ENCODE measurements at places on chromosomes 1 and 21. TPM values are rescaled to one million over a fixed set of nuclear protein-coding genes. Genes with fewer than 3 reads are reported as not detected.
A peak's percentile ranks its signal among the peaks of the same experiment; 100 is the strongest.

- H3K36me3 ChIP-seq: no peaks in the 10 kb centered on the region
- H3K4me3 ChIP-seq: no peak overlapping the region
- H3K4me1 ChIP-seq: no peaks in the 10 kb centered on the region
- H3K27me3 ChIP-seq: no peaks in the 10 kb centered on the region
Observed at GRCh38 chr1:48936436-48936835, 159.7 kb upstream of the BEND5 start.

- no peaks in the 10 kb centered on the region for H3K4me1 ChIP-seq
- H3K27me3 ChIP-seq: no peaks in the 10 kb centered on the region
- H3K36me3 ChIP-seq: no peaks in the 10 kb centered on the region
- DNase-seq: no peak
- no peak overlapping the region for H3K4me3 ChIP-seq
Observed at GRCh38 chr1:5960336-5960735, 31.9 kb downstream of the NPHP4 start.

The PRAMEF25 gene
- not detected for polyA plus RNA-seq

DNA sequence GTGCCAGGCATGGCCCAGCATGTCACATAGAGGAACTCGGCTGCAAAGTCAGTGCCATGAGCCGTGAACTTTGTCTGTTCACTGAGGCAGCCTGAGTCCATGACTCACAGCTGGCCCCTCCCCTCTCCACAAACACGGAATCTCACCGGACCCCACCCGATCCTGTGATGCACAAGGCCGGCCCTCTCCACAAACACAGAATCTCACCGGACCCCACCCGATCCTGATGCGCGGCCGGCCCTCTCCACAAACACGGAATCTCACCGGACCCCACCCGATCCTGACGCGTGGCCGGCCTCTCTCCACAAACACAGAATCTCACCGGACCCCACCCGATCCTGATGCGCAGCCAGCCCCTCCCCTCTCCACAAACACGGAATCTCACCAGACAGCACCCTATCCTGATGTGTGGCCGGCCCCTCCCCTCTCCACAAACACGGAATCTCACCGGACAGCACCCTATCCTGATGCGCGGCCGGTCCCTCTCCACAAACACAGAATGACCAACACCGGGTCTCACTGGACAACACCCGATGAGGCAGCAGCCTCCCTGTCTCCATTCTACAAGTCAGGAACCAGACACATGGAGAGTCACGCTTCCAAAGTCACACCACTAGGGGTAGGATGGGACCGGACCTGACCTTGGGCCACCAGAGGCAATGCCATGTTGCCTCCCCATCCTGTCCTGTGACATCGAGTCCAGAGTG, 39.6 kb upstream of the GPR153 start:
- H3K27me3 ChIP-seq: no peaks in the 10 kb centered on the region
- H3K27ac ChIP-seq: no peak overlapping the region
- DNase-seq: no peak
- no peaks in the 10 kb centered on the region for H3K4me1 ChIP-seq

The TNFRSF1B gene
- polyA plus RNA-seq: 14.3 TPM

- H3K36me3 ChIP-seq: no peaks in the 10 kb centered on the region
- DNase-seq: no peak
- H3K27me3 ChIP-seq: no peaks in the 10 kb centered on the region
- H3K27ac ChIP-seq: no peak overlapping the region
- no peak overlapping the region for H3K4me3 ChIP-seq
- H3K4me1 ChIP-seq: no peaks in the 10 kb centered on the region
Observed at GRCh38 chr1:101697072-101697471, 299.7 kb downstream of the OLFM3 start.

- no peaks in the 10 kb centered on the region for H3K27me3 ChIP-seq
- no peak overlapping the region for H3K27ac ChIP-seq
- H3K36me3 ChIP-seq: no peaks in the 10 kb centered on the region
- H3K4me3 ChIP-seq: no peak overlapping the region
- H3K4me1 ChIP-seq: no peaks in the 10 kb centered on the region
- no peak for DNase-seq
Observed at GRCh38 chr1:68454534-68454933, 4.8 kb upstream of the RPE65 start.

DNA sequence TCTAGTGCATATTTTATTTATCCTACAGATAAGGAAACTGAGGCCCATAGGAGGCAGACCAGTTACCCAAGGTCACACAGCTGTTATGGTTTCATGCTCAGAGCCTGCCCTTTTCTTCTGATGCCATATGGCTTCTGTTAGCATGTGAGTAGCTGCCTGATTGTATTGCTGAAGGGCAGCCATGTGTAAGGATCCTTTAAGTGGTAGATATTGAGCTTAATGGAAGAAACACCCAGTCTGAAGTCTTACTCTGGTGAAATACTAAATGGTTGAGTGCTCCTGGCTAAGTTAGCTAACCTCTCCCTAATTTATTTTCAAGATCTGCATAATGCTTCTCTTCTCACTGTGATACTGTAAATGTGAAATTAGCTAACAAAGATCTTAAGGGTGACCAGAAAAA, 30.9 kb downstream of the ADAMTS5 start:
- no peak overlapping the region for H3K4me3 ChIP-seq
- no peaks in the 10 kb centered on the region for H3K36me3 ChIP-seq
- no peaks in the 10 kb centered on the region for H3K27me3 ChIP-seq
- peaks cover 2% of the 10 kb centered on the region for H3K4me1 ChIP-seq

DNA sequence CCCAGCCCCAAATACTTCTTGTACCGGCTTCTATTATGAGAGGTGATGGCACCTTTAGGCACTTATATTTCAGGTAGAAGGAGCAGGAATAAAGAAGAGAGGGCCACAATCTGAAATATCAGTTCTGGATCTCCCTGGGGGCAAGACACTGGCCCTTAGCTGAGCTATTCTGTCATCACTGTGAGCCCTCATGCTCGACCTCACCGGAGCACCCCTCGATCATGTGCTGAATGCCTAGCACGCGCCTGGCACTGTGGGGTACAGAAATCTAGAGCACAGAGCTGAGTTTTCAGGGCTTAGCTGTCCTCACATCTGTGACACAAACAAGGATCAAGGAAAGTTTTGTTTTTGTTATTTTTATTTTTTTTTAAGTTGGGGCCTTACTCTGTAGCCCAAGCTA, 7.6 kb upstream of the MX1 start:
- H3K27ac ChIP-seq: no peak overlapping the region
- H3K27me3 ChIP-seq: no peaks in the 10 kb centered on the region
- no peaks in the 10 kb centered on the region for H3K4me1 ChIP-seq
- H3K36me3 ChIP-seq: no peaks in the 10 kb centered on the region
- no peak overlapping the region for H3K4me3 ChIP-seq

DNA sequence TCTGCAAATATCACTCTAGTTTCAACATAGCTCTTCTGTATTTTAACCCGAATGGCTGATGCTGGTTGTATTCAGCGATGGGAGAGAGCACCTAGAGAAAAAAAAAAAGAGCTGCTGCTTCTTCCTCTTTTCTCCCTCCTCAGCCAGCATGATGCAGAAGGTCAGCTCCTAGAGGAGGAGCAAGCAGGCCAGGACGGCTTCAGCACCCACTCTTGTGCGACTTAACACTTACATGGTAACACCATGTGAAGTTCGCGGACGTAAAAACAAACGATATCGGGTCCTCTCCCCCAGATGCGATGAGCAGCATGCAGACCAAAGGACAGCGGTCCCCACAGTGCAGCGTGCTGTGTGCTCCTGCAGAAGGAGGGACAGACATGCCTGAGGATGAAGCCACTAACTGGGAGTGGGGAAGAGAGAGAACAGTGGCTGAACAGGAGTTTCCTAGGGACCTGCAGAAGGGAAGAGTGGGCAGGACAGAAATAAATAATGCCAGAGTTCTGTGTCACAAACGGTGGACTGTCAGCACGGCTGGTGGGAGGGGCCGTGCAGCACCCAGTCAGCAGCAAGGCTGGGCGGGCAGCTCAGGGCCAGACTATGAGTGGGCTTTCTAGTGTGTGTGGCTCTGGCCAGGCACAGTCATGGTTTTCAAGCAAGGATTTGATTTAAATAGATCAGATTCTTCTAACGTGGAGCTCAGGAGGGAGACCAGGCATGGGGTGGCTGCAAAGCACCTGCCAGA, 11.4 kb upstream of the B3GALT5 start:
- H3K27me3 ChIP-seq: no peaks in the 10 kb centered on the region
- no peaks in the 10 kb centered on the region for H3K4me1 ChIP-seq
- H3K4me3 ChIP-seq: no peak overlapping the region
- no peak overlapping the region for H3K27ac ChIP-seq
- no peaks in the 10 kb centered on the region for H3K36me3 ChIP-seq

DNA sequence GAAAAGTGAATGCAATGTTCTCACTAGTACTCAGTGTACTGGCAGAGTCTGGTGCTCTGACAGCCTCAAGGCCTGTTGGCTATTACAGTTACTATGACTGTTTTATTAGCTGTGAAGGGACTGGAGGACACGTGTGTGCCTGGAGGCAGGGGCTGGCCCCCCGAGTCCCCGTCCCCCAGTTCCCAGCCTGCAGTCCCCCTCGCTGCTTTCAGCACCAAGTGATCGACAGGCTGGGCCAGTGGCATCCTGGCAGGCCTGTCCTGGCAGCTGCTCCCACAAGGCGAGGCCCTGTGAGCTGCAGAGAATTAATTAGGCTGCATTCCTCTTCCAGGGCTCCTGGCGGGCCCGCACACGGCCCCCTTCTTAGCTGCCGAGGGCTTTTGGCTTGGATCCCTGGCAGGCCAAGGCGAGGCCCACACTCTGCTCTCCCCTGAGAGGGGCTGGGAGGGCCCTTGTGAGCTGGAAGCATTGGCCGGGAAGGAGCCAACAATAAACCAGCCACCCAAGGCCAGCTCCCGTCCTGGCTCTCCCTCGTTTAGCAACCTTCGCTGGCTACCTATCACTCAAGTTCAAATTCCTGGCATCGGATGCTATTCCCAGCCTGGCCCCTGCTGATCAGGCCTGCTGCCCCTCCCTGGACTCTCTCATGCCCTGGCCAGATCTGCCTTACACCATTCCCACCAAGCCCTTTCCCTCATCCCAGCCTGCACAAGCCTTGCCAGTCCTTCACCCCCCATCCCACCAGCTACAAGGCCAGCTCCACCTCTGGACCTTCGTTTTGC, 9.8 kb downstream of the EDN2 start:
- H3K36me3 ChIP-seq: no peaks in the 10 kb centered on the region
- peak overlapping the region; percentile 29 for H3K27ac ChIP-seq
- DNase-seq: peak; percentile 65
- H3K27me3 ChIP-seq: no peaks in the 10 kb centered on the region
- H3K4me1 ChIP-seq: peaks cover 16% of the 10 kb centered on the region
- no peak overlapping the region for H3K4me3 ChIP-seq
